Astrocyte (in vitro differentiated cells and primary cell): ENCODE measurements at places on chromosomes 2 and 18. TPM values are rescaled to one million over a fixed set of nuclear protein-coding genes. Genes with fewer than 3 reads are reported as not detected.
A peak's percentile ranks its signal among the peaks of the same experiment; 100 is the strongest.

DNA sequence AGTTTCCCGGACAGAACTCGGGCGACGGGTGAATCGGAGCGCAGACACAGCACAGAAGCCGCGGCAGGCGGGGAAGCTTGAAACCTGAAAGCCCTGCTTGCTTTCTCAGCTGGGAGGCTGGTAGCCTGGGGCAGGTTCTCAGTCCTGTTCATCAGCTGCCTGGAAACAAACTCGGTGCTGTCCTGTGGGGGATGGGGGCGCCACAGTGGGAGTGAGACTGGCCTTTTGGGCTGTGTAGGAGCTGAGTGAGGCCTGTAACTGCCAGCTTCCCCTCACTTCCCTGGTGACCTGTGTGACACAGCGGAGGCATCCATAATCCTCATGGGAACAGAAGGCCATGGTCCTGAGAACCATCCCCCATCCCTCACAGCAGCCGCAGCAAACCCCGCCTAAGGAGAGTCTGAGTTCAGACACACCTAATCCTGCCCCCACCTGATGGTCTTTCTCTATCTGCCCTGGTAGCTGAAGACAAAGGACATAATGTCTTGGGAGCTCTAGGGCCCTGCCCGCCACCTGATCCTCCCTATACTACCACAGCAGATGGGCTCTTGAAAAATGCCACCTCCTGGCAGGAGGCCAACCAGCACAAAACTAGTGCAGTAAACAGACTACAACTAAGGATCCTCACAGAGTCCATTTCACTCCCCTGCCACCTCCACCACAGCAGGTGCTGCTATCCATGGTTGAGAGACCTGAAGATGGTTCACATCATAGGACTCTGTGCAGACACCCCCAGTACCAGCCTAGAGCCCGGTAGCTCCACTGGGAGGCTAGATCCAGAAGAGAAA, 52.7 kb upstream of the LDLRAD4 start:
- no peaks in the 10 kb centered on the region for H3K27me3 ChIP-seq
- no peaks in the 10 kb centered on the region for H3K4me1 ChIP-seq
- no peak for DNase-seq
- H3K27ac ChIP-seq, result no peak overlapping the region
- no peaks in the 10 kb centered on the region for H3K36me3 ChIP-seq

- no peak overlapping the region for H3K4me3 ChIP-seq
- H3K4me1 ChIP-seq, result peaks cover 2% of the 10 kb centered on the region
- no peak for DNase-seq
- no peak overlapping the region for H3K27ac ChIP-seq
Measured at GRCh38 chr2:240231838-240232244, 91.4 kb upstream of the OTOS start.

- H3K4me1 ChIP-seq, result peaks cover 16% of the 10 kb centered on the region
- no peaks in the 10 kb centered on the region for H3K36me3 ChIP-seq
- H3K27me3 ChIP-seq, result no peaks in the 10 kb centered on the region
- peak; percentile 83 for DNase-seq
Measured at GRCh38 chr2:84946204-84947009, 24.6 kb upstream of the KCMF1 start.

DNA sequence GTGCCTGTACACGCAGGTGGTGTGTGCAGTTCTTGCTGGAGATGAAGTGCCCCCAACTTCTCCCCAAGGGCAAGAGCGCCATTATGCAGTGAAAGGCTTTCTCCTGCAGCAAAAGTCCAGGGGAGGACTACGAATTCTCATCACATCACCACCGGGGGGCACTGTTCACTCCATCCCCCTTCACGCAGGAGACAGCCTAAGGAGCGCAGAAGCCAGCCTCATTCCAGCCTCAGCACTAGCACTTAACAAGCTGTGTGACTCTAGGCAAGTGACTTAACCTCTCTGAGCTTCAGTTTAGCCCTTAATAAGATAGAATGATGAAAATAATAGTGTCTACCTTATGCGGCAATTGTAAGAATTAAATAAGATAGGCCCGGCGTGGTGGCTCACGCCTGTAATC, 32.3 kb downstream of the DNMT3A start:
- no peak overlapping the region for H3K27ac ChIP-seq
- no peaks in the 10 kb centered on the region for H3K27me3 ChIP-seq
- DNase-seq, result no peak
- peaks cover under 1% of the 10 kb centered on the region for H3K4me1 ChIP-seq

The VSNL1 gene
- 0.61 and 2.4 TPM in 2 replicates for total RNA-seq

GRCh38 chr18:39341129-39341528, 1775.5 kb upstream of the CELF4 start:
- no peak for DNase-seq
- no peaks in the 10 kb centered on the region for H3K4me1 ChIP-seq
- no peak overlapping the region for H3K27ac ChIP-seq
- no peak overlapping the region for H3K4me3 ChIP-seq
- no peaks in the 10 kb centered on the region for H3K27me3 ChIP-seq

DNA sequence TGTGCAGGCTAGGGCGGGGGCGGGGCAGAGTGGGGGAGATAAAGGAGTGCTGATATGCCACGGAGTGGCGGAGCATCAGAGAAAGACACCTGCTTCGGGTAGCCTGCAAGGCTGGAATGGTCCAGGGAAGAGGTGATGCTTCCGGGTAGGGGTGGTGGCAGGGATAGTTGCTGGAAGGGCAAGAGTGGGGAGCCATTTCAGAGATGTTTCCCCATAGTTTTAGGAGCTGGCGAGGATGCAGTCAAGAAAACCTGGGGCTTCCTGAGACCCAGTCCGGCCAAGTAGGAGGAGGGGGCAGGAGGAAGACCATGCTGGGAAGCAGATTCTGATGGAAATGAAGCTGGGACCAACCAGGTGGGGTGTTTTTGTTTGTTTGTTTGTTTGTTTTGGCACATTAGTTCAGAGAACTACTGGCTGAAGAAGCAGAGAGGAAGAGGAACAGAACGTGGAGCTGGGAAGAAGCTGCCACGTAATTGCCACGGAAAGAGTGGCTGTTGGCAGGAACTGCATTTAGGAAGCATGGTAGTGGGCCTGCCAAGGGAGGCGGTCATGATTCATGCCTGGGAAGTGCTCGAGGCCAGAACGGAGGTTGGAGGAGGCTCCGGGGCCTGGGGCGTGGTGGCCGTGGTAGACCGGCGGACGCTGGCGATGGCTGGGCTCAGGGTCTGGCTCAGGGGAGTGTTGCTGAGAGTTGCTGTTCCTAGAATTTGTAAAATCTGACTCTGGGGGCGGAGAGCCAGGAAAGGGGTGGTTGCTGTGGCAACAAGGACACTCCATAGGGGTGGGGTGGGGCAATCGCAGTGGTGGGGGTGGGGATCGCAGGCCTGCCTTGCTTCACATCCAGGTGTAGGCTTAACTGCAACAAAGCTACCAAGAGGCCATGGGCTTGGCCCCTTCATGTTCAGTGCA, 8.6 kb upstream of the INPP5D start:
- no peak overlapping the region for H3K4me3 ChIP-seq
- H3K4me1 ChIP-seq, result no peaks in the 10 kb centered on the region
- H3K27ac ChIP-seq, result no peak overlapping the region
- DNase-seq, result peak; percentile 79
- no peaks in the 10 kb centered on the region for H3K36me3 ChIP-seq

- H3K36me3 ChIP-seq, result peaks cover 5% of the 10 kb centered on the region
- no peak overlapping the region for H3K4me3 ChIP-seq
- no peak overlapping the region for H3K27ac ChIP-seq
- no peaks in the 10 kb centered on the region for H3K27me3 ChIP-seq
Measured at GRCh38 chr2:231334179-231334930, 61.2 kb upstream of the B3GNT7 start.

The MYOM1 gene
- total RNA-seq, result 0.57 and 0.94 TPM in 2 replicates

GRCh38 chr2:10221976-10222870, 80.5 kb upstream of the HPCAL1 start:
- peaks cover 3% of the 10 kb centered on the region for H3K4me1 ChIP-seq
- H3K27me3 ChIP-seq, result peaks cover 3% of the 10 kb centered on the region
- DNase-seq, result no peak
- H3K4me3 ChIP-seq, result no peak overlapping the region
- no peak overlapping the region for H3K27ac ChIP-seq

The SERPINB4 gene
- not detected in 2 replicates for total RNA-seq

The ARHGAP25 gene
- 0.30 TPM in 1 of 2 replicates, not detected in the other for total RNA-seq

- no peaks in the 10 kb centered on the region for H3K27me3 ChIP-seq
- no peaks in the 10 kb centered on the region for H3K36me3 ChIP-seq
- H3K27ac ChIP-seq, result no peak overlapping the region
- DNase-seq, result no peak
Measured at GRCh38 chr2:122480501-122481243, 725.2 kb downstream of the TSN start.

GRCh38 chr2:230863031-230863430, 1.7 kb upstream of the ITM2C start:
- peaks cover 20% of the 10 kb centered on the region for H3K4me1 ChIP-seq
- H3K27ac ChIP-seq, result no peak overlapping the region
- H3K27me3 ChIP-seq, result peaks cover 19% of the 10 kb centered on the region
- H3K36me3 ChIP-seq, result no peaks in the 10 kb centered on the region
- H3K4me3 ChIP-seq, result no peak overlapping the region

DNA sequence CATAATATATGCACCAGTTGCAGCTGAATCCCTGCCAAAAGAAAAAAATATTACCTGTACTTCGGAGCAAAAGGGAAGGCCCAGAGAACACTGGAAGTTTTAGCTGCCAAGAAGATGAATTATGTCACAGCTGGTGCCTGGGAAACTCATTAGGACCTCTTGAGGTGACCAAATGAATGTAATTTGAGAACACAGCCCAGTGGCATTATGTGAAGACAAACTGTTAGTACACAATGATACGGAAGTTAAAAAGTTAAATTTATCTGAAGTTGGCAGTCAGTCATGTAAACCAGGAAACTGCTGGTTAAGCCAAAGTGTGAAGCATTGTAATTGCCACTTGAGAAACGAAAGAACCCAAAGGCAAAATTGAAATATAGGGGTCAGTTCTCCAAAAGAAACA, 80.7 kb downstream of the EML4 start:
- no peak overlapping the region for H3K4me3 ChIP-seq
- no peaks in the 10 kb centered on the region for H3K4me1 ChIP-seq
- DNase-seq, result peak; percentile 45
- H3K27ac ChIP-seq, result no peak overlapping the region
- H3K36me3 ChIP-seq, result no peaks in the 10 kb centered on the region

The PDE1A gene
- total RNA-seq, result 0.32 TPM in 1 of 2 replicates, not detected in the other

DNA sequence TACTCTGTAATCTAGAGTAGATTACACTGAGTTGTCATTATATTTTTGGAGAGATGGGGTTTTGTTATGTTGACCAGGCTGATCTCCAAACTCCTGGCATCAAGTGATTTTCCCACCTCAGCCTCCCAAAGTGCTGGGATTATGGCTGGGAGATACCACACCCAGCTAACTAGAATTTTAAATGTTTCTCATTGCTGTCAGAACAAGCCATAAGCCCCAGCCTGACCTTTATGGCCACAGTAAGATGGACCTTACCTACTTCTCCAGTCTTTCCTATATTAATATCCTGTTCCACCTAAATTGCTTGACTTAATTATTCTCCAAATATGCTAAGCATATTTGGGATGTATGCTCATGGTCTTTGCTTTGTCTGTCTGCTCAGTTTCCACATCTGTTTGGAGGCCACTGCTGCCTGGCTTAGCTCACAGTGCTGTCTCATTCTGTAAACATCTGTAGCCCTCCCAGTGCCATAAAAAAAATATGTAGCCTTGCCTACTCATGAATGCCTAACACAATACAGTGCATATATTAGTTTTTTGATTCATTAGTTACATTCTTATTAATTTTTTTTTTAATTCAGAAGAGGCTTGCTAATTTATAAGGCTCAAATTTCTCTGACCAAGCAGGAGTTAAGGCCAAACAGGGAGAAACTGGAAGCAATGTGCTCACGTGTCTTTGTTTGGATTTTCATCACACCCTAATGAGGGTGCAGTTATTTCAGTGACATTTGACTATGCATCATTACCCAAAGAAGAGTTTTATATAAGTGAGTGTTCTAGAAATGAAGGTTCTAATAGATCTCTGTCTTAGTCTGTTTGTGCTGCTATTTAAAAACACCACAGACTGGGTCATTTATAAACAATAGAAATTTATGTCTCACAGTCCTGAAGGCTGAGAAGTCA, 45.3 kb upstream of the PSME4 start:
- H3K4me3 ChIP-seq, result no peak overlapping the region
- peaks cover 11% of the 10 kb centered on the region for H3K4me1 ChIP-seq
- no peaks in the 10 kb centered on the region for H3K27me3 ChIP-seq
- H3K27ac ChIP-seq, result peak overlapping the region; percentile 51
- peak; percentile 79 for DNase-seq
- H3K36me3 ChIP-seq, result no peaks in the 10 kb centered on the region

DNA sequence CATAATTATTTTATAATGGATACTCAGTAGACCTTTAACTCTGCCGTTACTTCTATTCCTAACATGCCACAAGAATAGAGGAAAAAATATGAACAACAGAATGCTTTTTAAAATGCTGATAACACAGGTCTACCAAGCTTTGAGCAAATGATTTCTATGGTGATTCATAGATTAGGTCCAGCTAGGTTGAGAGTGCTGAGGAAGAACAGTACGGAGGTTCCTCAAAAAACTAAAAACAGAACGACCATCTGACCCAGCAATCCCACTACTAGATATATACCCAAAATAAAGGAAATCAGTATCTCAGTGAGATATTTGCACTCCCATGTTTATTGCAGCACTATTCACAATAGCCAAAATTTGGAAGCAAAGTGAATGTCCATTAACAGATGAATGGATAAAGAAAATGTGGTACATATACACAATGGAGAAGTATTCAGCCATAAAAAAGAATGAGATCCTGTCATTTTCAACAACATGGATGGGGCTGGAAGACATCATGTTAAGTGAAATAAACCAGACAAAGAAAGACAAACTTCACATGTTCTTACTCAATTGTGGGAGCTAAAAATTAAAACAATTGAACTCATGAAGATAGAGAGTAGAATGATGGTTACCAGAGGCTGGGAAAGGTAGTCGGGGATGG, 111.6 kb upstream of the SERTAD2 start:
- no peaks in the 10 kb centered on the region for H3K36me3 ChIP-seq
- H3K27ac ChIP-seq, result no peak overlapping the region
- H3K27me3 ChIP-seq, result no peaks in the 10 kb centered on the region
- peaks cover 19% of the 10 kb centered on the region for H3K4me1 ChIP-seq
- no peak for DNase-seq

DNA sequence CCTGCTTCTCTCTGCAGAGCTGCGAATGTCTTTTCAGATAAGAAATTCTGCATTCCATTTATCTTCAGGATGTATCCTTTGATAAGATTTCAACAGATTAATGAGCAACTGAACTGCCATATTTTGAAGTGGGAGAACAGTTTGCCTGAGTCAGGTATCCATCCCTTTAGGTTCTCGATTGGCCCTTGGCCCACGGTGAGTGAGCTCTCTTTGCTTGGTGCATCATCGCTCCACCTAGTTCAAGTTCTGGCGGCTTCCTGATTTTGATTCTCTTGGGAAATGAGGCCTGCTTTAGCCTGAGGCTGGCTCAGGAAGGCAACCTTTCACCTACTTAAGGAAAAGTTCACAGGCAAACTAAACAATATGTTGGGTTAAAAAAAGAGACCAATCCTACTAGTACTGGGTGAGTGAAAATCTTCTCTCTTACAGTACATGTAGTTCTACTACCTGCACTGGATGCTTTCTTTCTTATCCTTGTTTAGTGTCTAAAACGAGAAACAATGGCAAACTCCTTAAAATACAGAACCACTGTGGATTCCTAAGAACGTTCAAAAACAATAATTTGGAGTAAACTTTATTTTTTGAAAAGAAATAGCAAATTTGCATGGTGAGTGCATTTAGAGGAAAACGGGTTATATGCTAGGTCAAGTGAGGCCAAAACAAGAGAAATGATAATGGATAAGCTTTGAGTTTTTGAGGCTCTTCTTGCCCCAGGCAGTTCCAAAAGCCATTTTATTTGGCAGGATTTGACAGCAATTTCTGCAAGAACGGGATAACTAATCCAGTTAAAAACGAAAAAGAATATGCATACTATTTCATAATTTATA, 837 bp upstream of the ACSL3 start:
- H3K4me3 ChIP-seq, result peak overlapping the region; percentile 45
- H3K36me3 ChIP-seq, result no peaks in the 10 kb centered on the region
- DNase-seq, result no peak
- peaks cover 31% of the 10 kb centered on the region for H3K4me1 ChIP-seq
- peak overlapping the region; percentile 20 for H3K27ac ChIP-seq
